ENCODE measurements at places on chromosomes 12 and 14. TPM values are rescaled to one million over a fixed set of nuclear protein-coding genes. Genes with fewer than 3 reads are reported as not detected.

DNA sequence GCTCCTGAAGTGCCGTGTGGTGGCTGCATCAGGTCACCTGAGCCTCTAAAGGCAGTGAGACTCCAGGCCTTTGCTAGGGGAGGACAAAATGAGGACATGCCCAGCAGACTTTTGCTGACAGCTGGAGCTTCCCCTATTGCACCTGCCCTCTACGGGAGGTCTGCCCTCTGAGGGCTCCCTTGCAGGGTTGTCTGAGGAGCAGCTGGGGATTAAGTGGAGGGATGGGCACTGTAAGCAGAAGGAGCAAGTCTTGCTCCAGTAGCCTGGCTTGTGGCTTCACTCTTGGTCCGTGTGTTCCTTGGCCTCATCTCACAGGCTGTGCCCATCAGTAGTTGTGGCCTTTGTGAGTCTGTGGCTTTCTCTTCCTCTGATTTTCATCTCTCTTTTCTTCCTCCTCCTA lies 66.9 kb upstream of the NRXN3 start:
- H3K27me3 ChIP-seq, result no peaks in the 10 kb centered on the region
- DNase-seq, result no peak
- H3K4me3 ChIP-seq, result no peak overlapping the region
- H3K27ac ChIP-seq, result no peak overlapping the region

KRT74 gene
- total RNA-seq, result not detected

DNA sequence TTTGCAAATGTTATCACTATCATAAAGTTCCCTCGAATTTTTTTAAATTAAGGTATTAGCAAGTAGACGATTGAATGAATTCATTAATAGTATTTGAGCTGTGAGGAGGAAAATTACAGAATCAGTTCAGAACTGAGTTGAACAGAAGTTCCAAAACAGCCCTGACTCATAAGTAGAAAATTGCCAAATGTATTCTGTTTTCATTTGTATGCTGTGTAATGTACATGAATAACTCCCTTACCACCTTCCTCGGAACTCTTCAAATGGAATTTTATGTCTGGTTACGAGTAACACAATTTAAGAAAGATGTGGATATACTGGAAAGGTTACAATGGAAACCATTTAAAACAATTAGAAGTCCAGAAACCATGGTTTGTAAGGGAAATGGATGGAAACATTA lies 283.3 kb upstream of the FAR2 start:
- H3K27ac ChIP-seq, result no peak overlapping the region
- no peaks in the 10 kb centered on the region for H3K27me3 ChIP-seq
- no peaks in the 10 kb centered on the region for H3K4me1 ChIP-seq
- DNase-seq, result no peak
- no peaks in the 10 kb centered on the region for H3K36me3 ChIP-seq
- no peak overlapping the region for H3K4me3 ChIP-seq

- no peak overlapping the region for H3K4me3 ChIP-seq
- no peak overlapping the region for H3K27ac ChIP-seq
- DNase-seq, result no peak
- no peaks in the 10 kb centered on the region for H3K36me3 ChIP-seq
- peaks cover 51% of the 10 kb centered on the region for H3K4me1 ChIP-seq
Observed at GRCh38 chr14:23119363-23120327, 590 bp upstream of the CEBPE start.

MUCL1 gene
- total RNA-seq, result not detected

- H3K4me1 ChIP-seq, result peaks cover 15% of the 10 kb centered on the region
- H3K27me3 ChIP-seq, result no peaks in the 10 kb centered on the region
- H3K36me3 ChIP-seq, result peaks cover 66% of the 10 kb centered on the region
- no peak overlapping the region for H3K27ac ChIP-seq
- DNase-seq, result no peak
Observed at GRCh38 chr12:56324206-56324605, 8.4 kb upstream of the CNPY2 start.

- no peaks in the 10 kb centered on the region for H3K4me1 ChIP-seq
- DNase-seq, result no peak
- H3K36me3 ChIP-seq, result peaks cover 75% of the 10 kb centered on the region
- H3K27me3 ChIP-seq, result no peaks in the 10 kb centered on the region
- no peak overlapping the region for H3K4me3 ChIP-seq
- H3K27ac ChIP-seq, result peak overlapping the region; percentile 17
Observed at GRCh38 chr12:111505601-111506036, 93.5 kb downstream of the ATXN2 start.

GRCh38 chr12:103929784-103930033 lies 501 bp upstream of the HSP90B1 start:
- H3K4me1 ChIP-seq, result peaks cover 18% of the 10 kb centered on the region
- DNase-seq, result no peak
- H3K27me3 ChIP-seq, result no peaks in the 10 kb centered on the region
- H3K4me3 ChIP-seq, result peak overlapping the region; percentile 54
- H3K36me3 ChIP-seq, result peaks cover 37% of the 10 kb centered on the region

DNA sequence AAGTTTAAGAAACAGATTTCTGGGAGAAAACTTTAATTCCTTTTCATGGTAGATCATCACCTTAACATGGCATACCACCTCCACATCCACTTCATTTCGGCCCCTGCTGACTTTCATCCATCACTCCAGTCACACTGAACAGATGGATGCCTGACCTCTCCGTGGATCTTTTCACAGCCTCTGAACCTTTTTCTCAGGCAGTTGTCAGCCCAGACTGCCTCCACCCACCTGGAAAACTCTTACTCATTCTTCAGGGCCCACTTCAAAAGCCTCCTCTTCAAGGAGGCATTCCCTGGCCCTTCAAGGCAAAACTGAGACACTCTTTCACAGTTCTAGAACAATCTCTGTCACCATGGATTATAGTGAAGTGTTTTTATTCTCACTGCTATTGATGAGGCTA lies 52.9 kb downstream of the GXYLT1 start:
- no peaks in the 10 kb centered on the region for H3K36me3 ChIP-seq
- no peaks in the 10 kb centered on the region for H3K27me3 ChIP-seq
- no peak overlapping the region for H3K27ac ChIP-seq
- no peak overlapping the region for H3K4me3 ChIP-seq

DNA sequence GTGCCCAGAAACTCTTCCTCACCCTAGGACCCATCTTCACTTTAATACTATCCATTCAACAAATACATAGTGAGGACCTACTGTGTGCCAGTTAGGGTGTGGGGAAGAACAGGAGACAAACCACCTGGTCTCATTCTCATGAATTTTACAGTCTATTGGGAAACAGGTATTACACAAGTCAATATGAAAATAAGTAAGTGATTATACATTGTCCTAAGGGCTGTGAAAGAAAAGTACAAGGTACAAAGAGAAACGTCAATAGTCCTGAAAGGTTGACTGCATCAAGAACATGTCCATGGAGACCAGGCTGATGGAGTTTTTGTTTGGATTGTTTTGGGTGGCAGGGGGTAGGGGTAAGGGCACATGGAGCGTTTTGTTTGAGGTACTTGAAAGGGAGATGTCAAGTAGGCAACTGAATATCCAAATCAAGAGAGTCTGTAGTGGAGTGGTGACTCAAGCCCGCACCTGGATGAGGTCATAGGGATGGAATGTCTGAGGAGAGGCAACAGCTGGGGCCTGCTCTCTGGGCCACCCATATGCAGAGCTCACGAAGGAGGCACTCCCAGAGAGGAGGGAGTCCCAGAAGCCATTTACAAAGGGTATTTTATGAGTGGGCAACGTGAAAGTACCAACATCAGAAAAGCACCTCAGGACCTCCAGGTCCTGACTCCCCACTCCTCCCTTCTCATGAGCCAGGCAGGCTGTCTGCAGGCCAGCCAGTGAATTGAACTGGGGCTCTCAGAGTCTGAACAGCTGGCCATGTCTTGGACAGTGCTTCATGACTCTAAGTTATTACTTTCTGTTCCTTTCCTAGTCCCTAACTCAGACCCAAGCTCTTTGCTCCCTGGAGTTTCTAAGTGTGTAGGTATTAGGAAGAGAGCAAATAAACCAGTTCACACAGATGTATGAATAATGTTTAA lies 272.0 kb downstream of the ZFP36L1 start:
- H3K27me3 ChIP-seq, result no peaks in the 10 kb centered on the region
- no peak overlapping the region for H3K27ac ChIP-seq
- DNase-seq, result no peak
- no peaks in the 10 kb centered on the region for H3K4me1 ChIP-seq

KRT2 gene
- not detected for total RNA-seq

Data from K562 (cell line).